Myocyte (in vitro differentiated cells): ENCODE measurements at places on chromosomes 3 and 15.

GRCh38 chr3:173615661-173616060, 218.1 kb downstream of the NLGN1 start:
- DNase-seq: peak; percentile 6

DNA sequence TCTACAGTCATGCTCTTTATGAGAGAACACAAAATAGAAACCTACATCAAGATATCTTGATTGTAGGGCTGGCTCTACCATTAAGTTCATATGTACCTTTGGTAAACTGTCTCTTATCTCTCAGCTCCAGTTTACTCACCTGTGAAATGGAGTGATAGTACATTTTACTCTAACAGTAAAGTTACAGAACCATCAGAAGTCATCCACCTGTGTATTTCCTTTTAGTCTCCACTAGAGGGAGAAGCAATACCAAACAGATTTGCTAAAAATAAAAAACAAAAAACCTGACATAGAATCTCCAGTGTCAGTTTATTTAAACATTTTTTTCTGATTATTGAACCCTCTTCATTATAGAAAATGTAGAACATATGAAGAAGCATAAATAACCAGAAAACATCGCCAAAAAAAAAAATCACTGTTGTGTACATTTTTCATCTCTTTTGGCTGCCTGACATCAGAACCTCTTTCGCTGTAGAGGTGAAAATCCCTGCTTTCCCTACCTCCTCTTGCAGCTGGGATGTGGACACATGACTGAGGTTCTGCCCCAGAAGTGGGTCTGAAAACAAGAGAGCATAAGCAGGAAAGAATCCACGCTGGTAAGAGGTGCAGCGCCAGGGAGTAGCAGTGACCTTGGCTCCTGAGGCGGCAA, 48.7 kb upstream of the WDR72 start:
- DNase-seq: peak; percentile 2

GRCh38 chr15:68278595-68279405, 1.3 kb downstream of the FEM1B start:
- DNase-seq: peak; percentile 66

- no peak for DNase-seq
These were observed 190.5 kb upstream of the CMC1 start for GRCh38 chr3:28050885-28051284.

DNA sequence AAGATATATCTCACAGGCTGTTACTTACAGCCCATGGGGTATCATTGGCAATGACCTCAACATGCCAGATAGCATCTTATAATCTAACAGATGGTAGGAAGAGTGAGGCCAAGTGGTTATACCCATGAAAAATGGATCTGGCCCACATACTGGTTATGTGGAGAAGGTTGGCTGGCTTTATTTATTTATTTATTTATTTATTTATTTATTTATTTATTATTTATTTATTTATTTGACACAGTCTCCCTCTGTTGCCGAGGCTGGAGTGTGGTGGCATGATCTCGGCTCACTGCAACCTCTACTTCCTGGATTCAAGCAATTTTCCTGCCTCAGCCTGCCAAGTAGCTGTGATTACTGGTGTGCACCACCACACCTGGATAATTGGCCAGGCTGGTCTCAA, 11.6 kb downstream of the FBXO40 start:
- DNase-seq: no peak

GRCh38 chr15:69530991-69531664, 78.5 kb downstream of the RPLP1 start:
- no peak for DNase-seq

DNA sequence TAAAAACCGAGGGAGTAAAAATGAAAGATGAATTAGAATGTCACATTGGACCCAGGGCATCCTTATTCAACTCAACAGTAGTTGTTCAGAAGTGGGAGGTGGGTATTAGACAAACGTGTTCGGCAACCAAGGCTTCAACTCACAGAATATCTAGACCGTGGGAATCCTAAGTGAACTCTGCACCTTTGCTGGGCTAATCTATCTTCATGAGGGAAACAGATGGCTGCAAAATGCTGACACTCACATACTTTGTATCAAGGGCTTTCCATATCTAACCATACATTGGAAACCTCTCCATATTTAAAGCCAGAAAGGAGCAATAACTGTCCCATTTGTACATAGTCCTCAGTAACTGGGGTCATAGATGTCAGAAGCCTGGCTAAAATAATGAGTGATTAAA, 20.9 kb downstream of the PLSCR1 start:
- no peak for DNase-seq

- DNase-seq: no peak
These were observed 17.2 kb upstream of the B4GALT4 start for GRCh38 chr3:119257654-119258410.

GRCh38 chr3:44387404-44387803, 48.8 kb downstream of the TCAIM start:
- no peak for DNase-seq

DNA sequence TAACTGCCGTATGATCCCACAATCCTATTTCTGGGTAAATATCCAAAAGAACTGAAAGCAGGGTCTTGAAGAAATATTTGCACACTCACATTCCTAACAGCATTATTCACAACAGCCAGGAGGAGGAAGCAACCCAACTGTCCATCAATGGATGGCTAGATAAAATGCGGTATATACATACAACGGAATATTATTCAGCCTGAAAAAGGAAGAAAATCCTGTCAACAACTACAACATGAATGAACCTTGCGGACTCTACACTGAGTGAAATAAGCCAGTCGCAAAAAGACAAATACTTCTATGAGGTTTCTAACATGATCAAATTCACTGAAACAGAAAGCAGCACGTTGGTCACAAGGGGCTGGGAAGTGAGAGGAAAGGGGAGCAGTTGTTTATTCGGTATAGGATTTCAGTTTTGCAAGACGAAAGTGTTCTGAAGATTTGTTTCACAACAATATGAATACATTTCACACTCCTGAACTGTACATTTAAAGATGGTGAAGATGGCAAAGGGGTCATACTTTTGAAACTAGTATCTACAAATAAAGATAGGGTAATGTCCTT, 6.2 kb downstream of the DLG1 start:
- no peak for DNase-seq
